Vagina (tissue), 2 donors: ENCODE measurements at places on chromosomes 16 and 17.

- DNase-seq, result no peak
Measured at GRCh38 chr17:46771561-46772474, 46.7 kb downstream of the WNT3 start.

- no peak for DNase-seq
Measured at GRCh38 chr17:79721993-79722671, 8.6 kb upstream of the ENPP7 start.

DNA sequence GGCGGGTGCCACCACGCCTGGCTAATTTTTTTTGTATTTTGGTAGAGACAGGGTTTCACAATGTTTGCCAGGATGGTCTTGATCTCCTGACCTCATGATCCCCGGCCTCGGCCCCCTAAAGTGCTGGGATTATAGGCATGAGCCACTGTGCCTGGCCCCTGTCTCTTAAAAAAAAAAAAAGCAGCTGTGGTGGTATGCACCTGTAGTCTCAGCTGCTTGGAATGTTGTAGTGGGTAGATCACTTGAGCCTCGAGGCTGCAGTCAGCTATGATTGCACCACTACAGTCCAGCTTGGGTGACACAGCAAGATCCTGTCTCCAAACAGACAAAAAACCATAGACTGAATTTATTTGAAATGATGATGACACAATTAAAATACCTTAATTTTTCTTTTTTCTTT lies 24.3 kb downstream of the CDK12 start:
- DNase-seq, result no peak

GRCh38 chr17:34665150-34665806 lies 85.9 kb downstream of the TMEM132E start:
- DNase-seq, result no peak

GRCh38 chr16:19885451-19886072 lies 914 bp upstream of the GPRC5B start:
- no peak for DNase-seq

GRCh38 chr16:77660311-77660710 lies 62.0 kb upstream of the NUDT7 start:
- DNase-seq, result no peak
